Fibroblast of lung (primary cell): ENCODE measurements at places on chromosomes 2 and 18.
A peak's percentile ranks its signal among the peaks of the same experiment; 100 is the strongest.

- no peak for DNase-seq
These were observed 834.8 kb downstream of the CPS1 start for GRCh38 chr2:211391189-211391567.

DNA sequence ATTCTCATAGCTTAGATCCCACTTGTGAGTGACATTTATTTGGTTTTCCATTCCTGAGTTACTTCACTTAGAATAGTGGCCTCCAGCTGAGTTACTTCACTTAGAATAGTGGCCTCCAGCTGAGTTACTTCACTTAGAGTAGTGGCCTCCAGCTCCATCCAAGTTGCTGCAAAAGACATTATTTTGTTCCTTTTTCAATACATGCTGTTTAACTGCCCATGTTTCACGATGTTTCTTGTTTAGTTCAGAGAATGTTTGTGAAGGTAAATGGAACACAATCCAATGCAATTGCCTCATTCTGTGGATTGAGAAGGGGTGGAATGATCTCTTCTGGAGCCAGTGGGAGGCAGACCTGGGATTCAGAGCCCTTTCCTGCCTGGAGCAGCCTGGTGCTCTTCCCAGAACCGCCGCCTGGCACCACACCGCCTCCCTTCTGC lies 273.5 kb upstream of the ATP5MC3 start:
- no peak for DNase-seq

DNA sequence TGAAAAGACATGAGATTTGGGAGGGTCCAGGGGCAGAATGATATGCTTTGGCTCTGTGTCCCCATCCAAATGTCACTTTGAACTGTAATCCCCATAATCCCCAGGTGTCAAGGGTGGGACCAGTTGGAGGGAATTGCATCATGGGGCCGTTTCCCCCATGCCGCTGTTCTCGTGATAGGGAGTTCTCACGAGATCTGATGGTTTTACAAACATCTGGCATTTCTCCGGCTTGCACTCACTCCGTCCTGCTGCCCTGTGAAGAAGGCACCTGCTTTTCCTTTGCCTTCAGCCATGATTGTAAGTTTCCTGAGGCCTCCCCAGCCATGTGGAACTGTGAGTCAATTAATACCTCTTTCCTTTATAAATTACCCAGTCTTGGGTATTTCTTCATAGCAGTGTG lies 51.4 kb downstream of the LPIN1 start:
- no peak for DNase-seq

- no peak for DNase-seq
These were observed 12.8 kb upstream of the ONECUT2 start for GRCh38 chr18:57422313-57422872.

DNA sequence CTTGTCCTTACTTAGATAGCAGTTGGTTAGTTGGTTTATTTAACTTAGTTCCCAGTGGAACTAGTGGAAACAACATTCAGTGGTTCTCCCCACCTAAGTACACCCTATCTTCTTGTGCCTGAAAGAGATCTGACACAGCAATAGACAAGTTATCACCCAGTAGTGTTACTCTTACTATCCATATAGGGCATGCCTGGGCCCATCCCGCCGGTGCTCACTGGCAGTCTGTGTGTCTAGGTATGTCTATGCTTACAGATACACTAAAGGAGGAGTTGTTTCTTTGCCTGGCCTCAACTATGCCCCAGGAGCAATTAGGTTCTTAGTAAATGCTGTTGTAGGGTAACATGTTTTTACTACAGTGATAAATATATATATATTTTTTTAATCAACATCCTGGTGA lies 12.0 kb upstream of the NRP2 start:
- DNase-seq, result no peak

- DNase-seq, result peak; percentile 56
These were observed 109.0 kb downstream of the ACAA2 start for GRCh38 chr18:49704334-49704733.

DNA sequence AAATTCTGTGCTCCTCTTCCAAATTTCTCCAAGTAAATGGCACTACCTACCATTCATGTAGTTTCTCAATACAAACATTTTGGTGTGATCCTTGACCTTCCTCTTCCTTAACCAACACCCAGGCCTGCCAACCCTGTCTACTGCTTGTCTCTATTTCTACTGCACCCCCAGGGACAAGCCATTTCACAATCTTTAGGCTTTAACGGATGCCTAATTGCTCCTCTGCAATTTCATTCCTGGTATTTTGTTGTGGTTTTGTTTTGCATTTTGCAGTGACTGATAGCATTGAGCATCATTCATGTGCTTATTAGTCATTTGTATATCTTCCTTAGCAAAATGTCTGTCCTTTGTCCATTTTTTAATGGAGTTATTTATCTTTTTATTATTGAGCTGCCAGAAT lies 10.0 kb downstream of the FAP start:
- peak; percentile 63 for DNase-seq

GRCh38 chr2:241273210-241274020 lies 42.1 kb downstream of the HDLBP start:
- DNase-seq, result no peak

DNA sequence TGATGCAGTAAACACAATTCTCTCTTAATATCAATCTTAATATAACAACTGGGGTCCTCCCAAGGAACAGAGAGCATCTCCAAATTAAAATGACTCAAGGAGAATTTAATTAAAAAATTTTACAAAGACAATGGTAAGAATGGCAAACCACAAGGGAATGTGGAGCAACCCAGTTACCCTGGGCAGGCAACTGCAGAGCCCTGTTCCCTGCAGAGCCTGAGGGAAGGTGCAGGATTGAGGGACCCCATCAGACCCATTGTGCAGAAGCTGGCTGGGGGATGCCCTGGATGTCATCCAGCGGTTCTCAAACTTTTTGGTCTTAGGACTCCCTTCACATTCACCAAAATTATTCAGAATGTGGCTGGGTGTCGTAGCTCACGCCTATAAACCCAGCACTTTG lies 262.8 kb downstream of the FBXO15 start:
- DNase-seq, result no peak

DNA sequence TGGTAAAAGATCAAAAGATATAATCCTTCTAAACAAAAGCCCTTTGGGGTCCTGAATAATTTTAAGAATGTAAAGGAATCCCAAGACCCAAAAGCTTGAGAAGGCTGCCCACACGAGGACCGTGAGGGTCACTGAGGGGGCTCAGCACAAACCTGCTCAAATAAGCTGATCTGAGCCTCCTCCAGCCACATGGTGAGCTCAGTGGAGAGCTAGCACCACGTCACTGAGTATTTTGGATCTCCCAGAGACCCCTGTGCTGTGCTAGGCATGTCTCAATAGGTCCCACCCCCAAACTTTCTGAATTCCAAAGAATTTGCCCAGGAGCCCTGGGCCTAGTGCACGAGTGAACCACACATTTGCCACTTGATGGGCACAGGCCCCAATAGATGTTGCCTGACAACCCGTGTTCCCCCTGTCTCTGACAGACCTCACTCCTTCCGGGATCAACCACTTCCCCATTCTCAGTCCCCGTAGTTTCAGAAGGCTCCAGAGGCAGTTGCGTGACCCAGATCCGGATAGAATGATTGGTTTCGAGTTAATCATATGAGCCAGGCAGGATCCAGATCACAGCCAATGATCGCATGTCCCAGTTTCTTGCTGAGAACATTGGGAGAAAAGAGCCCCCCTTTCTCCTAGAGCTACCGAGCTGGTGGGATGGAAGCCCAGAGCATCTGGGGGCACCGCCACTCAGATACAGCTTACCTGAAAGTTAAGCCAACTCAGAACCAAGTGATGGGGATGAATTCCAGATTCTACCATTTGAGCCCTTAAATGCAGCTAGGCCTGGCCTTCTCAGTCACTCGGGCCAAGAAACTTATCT lies 203.8 kb downstream of the TNS1 start:
- DNase-seq, result no peak

- peak; percentile 54 for DNase-seq
These were observed 15.8 kb downstream of the ASAP2 start for GRCh38 chr2:9222239-9222892.

- no peak for DNase-seq
These were observed 216.3 kb downstream of the BCL11A start for GRCh38 chr2:60337142-60337497.

DNA sequence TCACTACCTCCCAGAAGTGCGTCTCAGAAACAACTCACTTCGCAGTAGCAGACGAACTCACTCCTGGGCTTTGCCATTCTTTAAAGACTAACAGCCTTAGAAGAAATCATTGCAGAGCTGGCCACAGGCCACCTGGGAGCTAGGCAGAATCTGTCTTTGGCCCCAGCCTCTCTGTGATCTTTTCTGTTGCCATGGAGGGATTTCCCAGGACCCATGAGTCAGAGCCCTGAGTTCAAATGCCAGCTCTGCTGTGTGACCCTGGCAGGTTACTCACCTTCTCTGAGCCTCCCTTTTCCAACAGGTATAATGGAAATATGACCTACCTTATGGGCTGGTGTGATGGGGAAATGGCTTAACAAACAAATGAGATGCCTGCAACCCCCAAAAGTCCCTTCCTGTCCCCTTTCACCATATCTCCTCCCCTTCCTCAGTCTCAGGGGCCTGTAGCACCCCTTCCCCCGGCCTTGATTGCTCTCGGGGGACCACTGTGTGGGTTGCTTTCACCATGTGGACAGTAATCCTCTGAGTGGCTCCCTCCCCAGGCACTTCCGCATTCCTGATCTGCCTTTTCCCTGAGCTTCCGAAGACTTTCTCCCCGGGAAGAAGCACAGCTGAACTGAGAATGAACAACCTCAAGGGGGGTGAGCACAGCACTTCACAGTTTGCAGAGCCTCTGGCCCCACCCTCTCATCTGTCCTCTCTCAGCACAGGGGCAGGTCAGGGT lies 34.0 kb upstream of the SLC66A3 start:
- peak; percentile 15 for DNase-seq

DNA sequence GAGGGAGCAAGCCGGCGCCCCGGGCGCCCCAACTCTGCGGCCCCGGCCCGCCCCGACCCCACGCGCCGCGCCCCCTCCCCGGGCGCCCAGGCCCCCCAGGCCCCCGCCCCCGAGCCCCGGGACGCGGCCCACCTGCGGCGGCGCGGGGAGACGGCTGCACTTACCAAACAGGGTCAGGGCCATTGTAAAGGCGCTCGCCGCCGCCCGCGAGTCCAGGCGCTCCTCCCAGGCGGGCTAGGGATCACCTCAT lies 526 bp downstream of the CHN1 start:
- DNase-seq, result no peak

DNA sequence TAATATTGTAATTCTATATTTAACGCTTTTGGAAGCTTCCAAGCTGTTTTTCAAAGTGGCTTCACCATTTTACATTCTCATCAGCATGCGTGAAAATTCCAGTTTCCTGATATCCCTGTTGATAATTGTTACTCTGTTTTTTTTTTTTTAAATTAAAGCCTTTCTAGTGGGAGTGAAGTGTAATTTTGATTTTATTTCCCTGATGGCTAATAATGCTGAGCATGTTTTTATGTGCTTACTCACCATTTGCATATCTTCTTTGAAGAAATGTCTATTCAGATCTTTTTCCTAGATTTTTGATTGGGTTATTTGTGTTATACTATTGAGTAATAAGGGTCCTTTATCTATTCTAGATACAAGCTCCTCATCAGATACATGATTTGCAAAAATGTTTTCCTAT lies 382.8 kb upstream of the HS6ST1 start:
- no peak for DNase-seq

DNA sequence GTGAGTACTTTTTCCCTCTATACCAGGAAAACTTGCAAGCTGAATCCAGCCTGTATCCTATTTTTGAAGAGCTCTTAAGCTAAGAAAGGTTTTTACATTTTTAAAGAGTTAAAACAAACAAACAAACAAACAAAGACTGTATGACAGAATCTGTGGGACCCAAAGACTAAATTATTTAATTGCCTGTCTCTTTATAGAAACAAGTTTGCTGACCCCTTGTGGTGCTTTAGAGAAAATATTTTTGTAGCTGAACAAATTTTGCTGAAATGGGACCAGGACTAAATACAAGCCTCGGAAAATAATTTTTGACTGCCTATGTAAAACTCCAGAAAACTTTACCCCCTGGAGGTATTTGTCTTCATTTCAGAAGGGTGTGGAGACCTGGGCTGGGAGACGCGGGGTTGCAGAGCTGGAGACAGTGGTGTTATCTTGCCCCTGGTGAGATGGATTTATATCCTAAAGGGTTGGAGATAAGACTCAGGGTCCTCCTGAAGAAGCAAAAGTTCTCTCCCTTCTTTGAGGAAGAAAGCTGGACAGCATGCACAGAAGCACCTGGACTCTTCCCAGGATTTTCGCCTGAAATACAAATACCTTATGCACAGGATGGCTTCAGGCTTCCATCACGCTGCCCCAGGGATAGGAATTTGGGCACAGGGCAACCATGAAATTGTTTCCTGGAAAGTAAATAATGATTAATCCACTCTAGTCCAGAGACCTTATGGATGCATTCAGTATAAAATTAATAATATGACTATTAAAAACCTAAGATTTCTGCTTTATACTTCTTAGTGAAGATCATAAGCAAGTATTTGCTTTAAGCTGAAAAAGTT lies 54.3 kb downstream of the TMX3 start:
- DNase-seq, result peak; percentile 50

GRCh38 chr2:130391058-130391871 lies 35.4 kb downstream of the PTPN18 start:
- peak; percentile 65 for DNase-seq

DNA sequence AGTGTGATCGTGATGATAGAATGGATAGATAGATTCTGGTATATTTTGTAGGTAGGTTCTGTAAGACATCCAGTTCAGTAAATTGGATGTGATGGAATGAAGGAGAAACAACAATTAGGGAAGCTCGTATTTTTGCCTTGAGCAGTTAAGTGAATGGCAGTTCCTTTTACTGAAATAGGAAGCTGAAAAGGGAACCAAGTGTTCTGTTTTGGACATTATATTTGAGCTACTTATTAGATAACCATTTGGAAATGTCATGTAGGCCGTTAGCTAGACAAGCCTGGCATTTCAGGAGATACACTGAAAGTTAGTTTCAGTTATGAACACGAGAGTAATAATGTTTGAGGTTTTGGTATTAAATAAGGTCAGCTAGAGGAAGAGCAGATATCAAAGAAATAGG lies 41.5 kb downstream of the MARCHF7 start:
- DNase-seq, result no peak

GRCh38 chr2:241933179-241933911 lies 63.8 kb downstream of the RTP5 start:
- DNase-seq, result peak; percentile 38

DNA sequence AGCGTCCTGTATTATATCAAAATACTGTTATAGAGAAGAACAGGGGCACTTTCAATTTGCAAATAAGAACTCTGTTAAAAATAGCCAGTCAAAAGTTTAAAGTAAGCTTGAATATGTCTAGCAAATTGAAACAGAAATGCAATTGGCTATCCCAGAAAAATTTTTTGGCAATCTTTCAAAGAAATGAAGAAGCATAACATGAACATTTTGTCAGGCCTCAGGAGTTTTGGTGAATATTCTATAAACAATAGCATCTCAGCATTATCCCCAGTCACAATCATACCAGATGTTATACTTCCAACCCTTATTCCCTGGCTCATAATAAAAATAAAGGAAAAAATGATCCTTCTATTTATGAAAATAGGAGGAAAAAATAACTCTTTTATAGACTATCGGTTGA lies 252.4 kb downstream of the GRB14 start:
- DNase-seq, result peak; percentile 1

- no peak for DNase-seq
These were observed 8.3 kb downstream of the DLX1 start for GRCh38 chr2:172093416-172094293.
